ENCODE measurements at places on chromosomes 6 and 20. TPM values are rescaled to one million over a fixed set of nuclear protein-coding genes. Genes with fewer than 3 reads are reported as not detected.

DNA sequence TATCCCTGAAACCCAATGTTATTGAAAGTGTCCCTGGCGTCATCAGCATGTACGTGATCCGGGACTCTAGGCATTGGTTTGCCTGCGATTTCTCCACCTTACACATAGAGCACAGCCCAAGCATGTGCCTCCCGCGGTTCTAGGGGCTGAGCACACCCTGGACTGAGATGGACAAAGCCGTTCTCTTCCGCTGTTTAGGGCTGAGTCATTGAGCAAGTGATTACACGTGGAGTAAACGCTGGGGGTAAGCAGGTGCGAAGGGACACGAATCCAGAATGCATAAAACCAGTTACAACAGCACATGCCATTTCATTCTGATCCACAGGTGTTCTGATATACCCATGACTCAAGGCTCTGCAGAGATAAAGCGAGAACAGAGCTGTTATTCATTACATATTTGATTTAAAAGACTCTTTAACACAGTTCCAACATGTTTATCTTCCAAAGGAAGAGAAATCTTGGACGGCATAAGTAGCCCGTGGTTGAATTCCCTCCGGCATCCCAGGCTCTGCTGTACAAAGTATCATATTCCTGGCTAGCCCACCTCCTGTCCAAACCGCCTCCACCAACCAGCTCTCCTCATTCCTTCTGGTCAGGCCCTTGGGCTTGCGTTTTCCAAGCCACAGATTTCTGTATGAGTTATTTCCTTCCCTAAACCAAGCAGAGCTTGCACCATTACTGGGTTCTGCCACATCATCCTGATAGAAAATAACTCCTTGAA is 36.1 kb upstream of the THBS2 start:
- no peak for DNase-seq
- no peaks in the 10 kb centered on the region for H3K27me3 ChIP-seq
- H3K36me3 ChIP-seq: no peaks in the 10 kb centered on the region
- no peak overlapping the region for H3K4me3 ChIP-seq
- peak overlapping the region; percentile 44 for H3K27ac ChIP-seq

DNA sequence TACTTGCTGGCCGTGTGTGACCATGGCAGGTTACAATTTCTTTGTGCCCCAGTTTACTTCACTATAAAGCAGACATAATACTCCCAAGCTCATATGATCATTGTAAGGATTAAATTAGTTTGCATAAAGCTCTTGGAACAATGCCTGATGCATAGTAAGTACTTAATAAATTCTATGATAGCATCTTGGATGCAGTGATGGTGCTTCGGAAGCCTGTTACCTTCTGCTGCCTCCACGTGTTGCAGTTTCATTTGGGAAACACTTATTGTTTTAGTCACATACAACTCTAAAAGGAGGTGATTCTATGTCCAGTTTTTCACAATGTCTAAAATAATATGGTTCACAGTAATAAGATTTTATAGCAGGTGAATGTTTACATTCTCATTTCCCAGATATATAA is 343.9 kb downstream of the NRN1 start:
- no peaks in the 10 kb centered on the region for H3K36me3 ChIP-seq
- H3K4me1 ChIP-seq: no peaks in the 10 kb centered on the region
- DNase-seq: no peak
- H3K4me3 ChIP-seq: no peak overlapping the region
- H3K27me3 ChIP-seq: no peaks in the 10 kb centered on the region

- no peak for DNase-seq
- H3K4me1 ChIP-seq: no peaks in the 10 kb centered on the region
- no peak overlapping the region for H3K4me3 ChIP-seq
- no peaks in the 10 kb centered on the region for H3K27me3 ChIP-seq
These were observed 75.9 kb upstream of the PMEPA1 start for GRCh38 chr20:57785720-57786119.

DNA sequence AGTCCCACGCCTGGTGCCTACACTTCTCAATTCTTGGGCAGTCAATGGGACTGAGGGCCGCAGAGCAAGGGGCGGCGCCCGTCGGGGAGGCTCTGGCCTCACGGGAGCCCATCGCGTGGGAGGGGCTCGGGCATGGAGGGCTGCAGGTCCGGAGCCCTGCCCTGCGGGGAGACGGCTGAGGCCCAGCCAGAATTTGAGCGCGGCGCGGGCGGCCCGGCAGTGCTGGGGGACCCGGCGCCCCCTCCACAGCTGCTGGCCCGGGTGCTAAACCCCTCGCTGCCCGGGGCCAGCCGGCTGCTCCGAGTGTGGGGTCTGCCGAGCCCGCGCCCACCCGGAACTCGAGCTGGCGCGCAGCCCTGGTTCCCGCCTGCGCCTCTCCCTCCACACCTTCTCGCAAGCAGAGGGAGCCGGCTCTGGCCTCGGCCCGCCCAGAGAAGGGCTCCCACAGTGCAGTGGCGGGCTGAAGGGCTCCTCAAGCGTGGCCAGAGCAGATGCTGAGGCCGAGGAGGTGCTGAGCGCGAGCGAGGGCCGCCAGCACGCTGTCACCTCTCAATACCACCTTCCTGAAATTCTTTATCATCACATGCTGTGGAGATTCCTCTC is 58.5 kb downstream of the BAK1 start:
- H3K36me3 ChIP-seq: no peaks in the 10 kb centered on the region
- peak; percentile 68 for DNase-seq
- H3K4me1 ChIP-seq: no peaks in the 10 kb centered on the region
- no peak overlapping the region for H3K4me3 ChIP-seq

DNA sequence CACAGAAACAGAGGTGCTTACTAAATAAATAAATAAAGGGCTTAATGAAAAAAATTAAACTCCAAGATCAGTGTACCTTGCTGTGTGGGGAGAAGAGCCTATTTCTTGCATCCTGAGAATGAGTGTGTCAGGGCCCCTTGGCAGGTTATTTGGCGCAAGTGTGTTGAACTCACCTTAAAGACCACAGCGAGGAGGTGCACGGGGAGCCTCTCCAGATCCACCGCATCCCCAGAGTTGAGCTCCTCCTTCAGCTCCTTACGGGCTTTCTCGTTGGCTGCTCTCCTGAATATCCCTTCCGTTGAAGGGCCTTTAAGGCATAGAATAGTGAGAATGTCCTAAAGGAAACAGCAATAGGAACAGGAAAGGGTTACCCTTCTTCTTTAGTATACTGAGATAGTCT is 3.6 kb downstream of the TAGAP start:
- peak overlapping the region; percentile 1 for H3K27ac ChIP-seq
- no peak for DNase-seq
- H3K4me3 ChIP-seq: peak overlapping the region; percentile 50
- peaks cover 67% of the 10 kb centered on the region for H3K4me1 ChIP-seq
- H3K27me3 ChIP-seq: no peaks in the 10 kb centered on the region
- H3K36me3 ChIP-seq: no peaks in the 10 kb centered on the region

GRCh38 chr6:149046822-149047246 is 270.7 kb upstream of the TAB2 start:
- DNase-seq: no peak
- H3K27me3 ChIP-seq: no peaks in the 10 kb centered on the region
- no peaks in the 10 kb centered on the region for H3K36me3 ChIP-seq
- H3K4me3 ChIP-seq: no peak overlapping the region
- H3K4me1 ChIP-seq: no peaks in the 10 kb centered on the region

GRCh38 chr6:159832946-159833345 is 32.9 kb downstream of the PNLDC1 start:
- no peak for DNase-seq
- H3K27ac ChIP-seq: no peak overlapping the region
- H3K27me3 ChIP-seq: peaks cover 7% of the 10 kb centered on the region
- no peaks in the 10 kb centered on the region for H3K36me3 ChIP-seq
- H3K4me3 ChIP-seq: no peak overlapping the region
- H3K4me1 ChIP-seq: no peaks in the 10 kb centered on the region

DNA sequence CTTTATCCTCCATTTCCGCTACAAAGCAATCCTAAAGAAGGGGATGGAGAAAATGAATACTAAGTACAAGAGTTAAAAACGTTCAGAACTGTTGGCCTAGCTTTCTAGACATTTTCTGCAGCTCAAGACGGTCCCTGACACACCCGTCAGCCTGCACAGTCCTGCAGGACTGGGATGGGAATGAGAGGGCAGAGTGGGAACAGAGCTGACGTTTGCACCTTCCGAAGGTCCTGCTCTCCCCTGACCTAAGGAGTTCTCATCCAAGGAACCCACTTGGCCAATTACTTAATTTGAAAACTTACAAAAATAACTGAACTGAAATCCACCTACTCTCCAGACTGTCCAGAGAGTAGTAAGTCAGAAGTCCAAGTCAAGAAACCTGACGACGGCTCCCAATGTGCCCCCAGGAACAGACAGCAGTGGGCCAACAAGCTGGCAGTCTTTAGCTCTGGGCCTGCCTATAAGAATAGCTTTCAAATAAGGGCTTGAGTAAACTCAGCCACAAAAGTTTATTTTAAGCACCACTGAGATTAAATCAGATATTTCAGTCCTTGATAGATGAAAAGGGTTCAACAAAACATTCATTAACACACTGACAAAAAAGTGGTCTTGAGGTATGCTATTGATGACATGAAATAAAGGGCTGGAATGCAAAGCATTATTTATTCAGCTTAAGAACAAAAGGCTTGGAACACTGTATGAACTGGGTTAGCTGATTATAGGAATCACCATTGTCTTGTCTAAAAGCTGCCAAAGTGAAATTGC is 76.8 kb downstream of the CNKSR3 start:
- H3K4me3 ChIP-seq: no peak overlapping the region
- no peaks in the 10 kb centered on the region for H3K36me3 ChIP-seq
- H3K4me1 ChIP-seq: peaks cover 13% of the 10 kb centered on the region
- no peak for DNase-seq
- H3K27me3 ChIP-seq: no peaks in the 10 kb centered on the region

DNA sequence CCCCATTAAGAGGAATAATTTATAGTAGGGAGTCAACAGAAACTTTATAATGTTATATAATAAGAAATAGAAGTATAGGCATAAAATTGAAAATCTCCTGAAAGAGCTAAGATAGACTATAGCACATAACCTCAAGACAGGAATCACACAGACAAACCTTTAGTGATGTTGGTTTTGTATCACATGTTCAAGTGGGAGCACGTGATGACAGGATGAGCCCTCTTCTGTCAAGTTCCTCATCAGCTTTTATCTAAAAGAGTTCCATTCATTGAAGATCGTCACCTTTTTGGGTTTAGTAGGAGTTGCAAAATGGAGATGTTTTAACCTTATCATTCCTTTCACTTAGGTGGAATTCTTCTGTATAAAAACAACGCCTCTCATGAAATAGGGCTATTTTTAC is 127.0 kb downstream of the MCHR2 start:
- H3K4me1 ChIP-seq: no peaks in the 10 kb centered on the region
- no peaks in the 10 kb centered on the region for H3K36me3 ChIP-seq
- H3K4me3 ChIP-seq: no peak overlapping the region
- no peak for DNase-seq

DNA sequence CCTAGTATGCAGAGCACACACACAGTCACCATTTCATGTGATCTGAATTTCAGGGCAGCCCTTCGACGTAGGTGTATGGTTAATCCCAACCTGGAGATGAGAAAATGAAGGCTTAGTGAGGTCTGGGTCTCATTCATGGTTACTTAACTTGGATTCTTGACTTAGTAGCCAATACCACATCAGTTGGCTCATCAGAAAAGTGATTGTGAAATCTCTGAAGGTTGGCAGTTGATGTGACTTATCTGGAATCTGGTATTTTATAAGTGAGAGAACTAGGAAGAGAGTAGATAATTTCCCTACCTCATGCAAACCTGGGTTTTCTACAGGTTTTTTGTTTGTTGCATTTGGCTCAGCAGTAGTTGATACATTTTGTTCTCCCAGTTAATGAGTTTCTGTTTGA is 123.7 kb downstream of the CCDC170 start:
- no peak overlapping the region for H3K27ac ChIP-seq
- DNase-seq: no peak
- no peaks in the 10 kb centered on the region for H3K27me3 ChIP-seq
- no peaks in the 10 kb centered on the region for H3K36me3 ChIP-seq

GRCh38 chr6:154187714-154188113 is 148.7 kb downstream of the OPRM1 start:
- no peaks in the 10 kb centered on the region for H3K27me3 ChIP-seq
- no peak for DNase-seq
- no peak overlapping the region for H3K4me3 ChIP-seq
- no peaks in the 10 kb centered on the region for H3K36me3 ChIP-seq

- H3K4me1 ChIP-seq: no peaks in the 10 kb centered on the region
- H3K36me3 ChIP-seq: no peaks in the 10 kb centered on the region
- DNase-seq: no peak
- no peaks in the 10 kb centered on the region for H3K27me3 ChIP-seq
These were observed 143.5 kb upstream of the MOCS1 start for GRCh38 chr6:40077736-40078135.

GRCh38 chr20:44610313-44610962 is 28.1 kb downstream of the PKIG start:
- no peaks in the 10 kb centered on the region for H3K36me3 ChIP-seq
- no peak overlapping the region for H3K4me3 ChIP-seq
- peak overlapping the region; percentile 28 for H3K27ac ChIP-seq
- no peak for DNase-seq
- peaks cover 7% of the 10 kb centered on the region for H3K4me1 ChIP-seq

DNA sequence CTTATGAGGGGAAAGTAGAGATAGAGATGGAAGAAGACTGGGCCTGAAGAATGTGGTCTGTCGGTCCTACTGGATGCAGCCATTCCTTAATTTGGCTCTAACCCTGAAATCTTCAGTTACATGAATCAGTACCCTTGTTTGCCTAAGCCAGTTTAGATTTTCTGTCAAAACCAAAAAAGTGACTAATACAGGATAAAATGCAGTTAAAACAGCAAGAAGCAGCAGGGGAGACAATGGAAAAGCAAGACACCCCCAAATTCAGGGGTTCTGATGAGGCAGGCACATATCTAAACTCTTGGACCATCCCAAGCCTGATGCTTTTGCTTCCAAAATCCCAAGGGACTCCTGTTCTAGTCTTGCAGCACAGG is 17.4 kb upstream of the UBE2V1 start:
- no peaks in the 10 kb centered on the region for H3K36me3 ChIP-seq

DNA sequence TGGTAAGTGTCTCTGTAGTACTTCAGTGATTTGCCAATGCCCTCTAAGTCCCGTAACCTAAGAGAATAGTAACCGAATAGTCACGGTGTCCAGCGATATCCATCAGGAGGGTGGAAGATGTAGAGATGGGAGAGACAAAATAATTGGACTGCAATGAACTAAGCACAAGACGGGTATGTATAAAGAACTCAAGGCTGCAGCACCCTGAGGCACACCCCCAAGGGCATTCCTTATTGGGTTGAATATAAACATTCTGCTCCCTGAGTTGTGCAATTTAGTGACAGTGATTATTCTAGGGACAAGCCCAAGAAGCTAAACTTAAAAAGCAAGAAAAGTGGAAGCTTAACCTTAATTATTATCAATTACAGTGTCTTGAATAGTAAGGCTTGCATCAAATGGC is 14.6 kb downstream of the DST start:
- no peak overlapping the region for H3K27ac ChIP-seq
- H3K4me3 ChIP-seq: no peak overlapping the region
- no peaks in the 10 kb centered on the region for H3K27me3 ChIP-seq

The IRF4 gene
- 0.31 TPM for polyA plus RNA-seq

The FANCE gene
- 12.1 TPM for polyA plus RNA-seq

The MEP1A gene
- polyA plus RNA-seq: not detected

The HS3ST5 gene
- 0.21 TPM for polyA plus RNA-seq

The RHAG gene
- 1.4 TPM for polyA plus RNA-seq

The TTK gene
- 21.0 TPM for polyA plus RNA-seq

The SSTR4 gene
- polyA plus RNA-seq: 0.30 TPM

All from left lung (tissue), 14 donors.